Activated CD8-positive, alpha-beta T cell treated with anti-CD3 and anti-CD28 coated beads for 36 hours (primary cell): ENCODE measurements at places on chromosomes 6 and 20.
A peak's percentile ranks its signal among the peaks of the same experiment; 100 is the strongest.

GRCh38 chr6:84897988-84898594 lies 133.7 kb upstream of the TBX18 start:
- DNase-seq = no peak

DNA sequence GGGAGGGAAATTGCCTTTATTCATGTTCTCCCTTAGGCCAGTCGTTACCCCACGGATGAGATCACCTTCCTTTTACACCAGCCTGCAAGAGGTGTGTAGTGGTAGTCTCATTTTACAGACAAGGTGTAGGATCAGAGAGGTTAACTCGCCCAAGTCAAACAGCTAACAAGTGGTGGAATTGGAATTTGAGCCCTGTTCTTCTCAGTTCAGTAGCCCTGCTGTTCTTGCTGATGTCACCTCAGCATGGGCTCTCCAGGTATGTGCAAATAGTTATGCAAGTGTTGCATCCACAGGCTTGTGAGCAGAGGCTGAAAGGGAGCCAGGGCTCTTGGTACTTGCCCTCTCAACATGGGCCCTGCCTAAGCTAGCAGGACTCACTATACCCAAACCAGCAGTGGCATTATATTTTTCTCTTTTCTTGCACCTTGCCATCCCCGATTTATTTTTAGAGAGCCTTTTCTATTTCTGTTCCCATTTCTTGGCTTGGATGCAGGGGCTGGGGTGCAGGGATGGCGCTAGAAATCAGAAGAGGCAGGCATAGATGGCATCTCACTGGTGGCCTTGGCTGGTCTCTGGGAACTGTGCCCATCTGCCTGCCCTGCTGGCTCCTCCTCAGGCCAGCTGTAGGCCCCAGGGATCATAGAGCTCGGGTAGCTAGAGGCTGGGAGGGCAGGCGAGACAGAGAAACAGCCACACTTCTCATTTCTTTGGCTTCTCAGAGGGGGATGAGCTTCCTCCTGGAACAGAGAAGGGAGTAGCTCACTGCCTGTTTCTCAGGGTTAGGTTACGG lies 18.2 kb downstream of the PPARD start:
- DNase-seq = no peak

- no peak for DNase-seq
These were observed 13.0 kb downstream of the SERPINB6 start for GRCh38 chr6:2958331-2958711.

- DNase-seq = peak; percentile 43
These were observed 7.7 kb downstream of the NRN1 start for GRCh38 chr6:5998711-5999687.

GRCh38 chr20:198225-198624 lies 8.7 kb upstream of the DEFB128 start:
- no peak for DNase-seq

GRCh38 chr6:16602035-16602434 lies 159.2 kb downstream of the ATXN1 start:
- DNase-seq = peak; percentile 75

GRCh38 chr20:52425701-52426100 lies 234.1 kb upstream of the ZFP64 start:
- no peak for DNase-seq

DNA sequence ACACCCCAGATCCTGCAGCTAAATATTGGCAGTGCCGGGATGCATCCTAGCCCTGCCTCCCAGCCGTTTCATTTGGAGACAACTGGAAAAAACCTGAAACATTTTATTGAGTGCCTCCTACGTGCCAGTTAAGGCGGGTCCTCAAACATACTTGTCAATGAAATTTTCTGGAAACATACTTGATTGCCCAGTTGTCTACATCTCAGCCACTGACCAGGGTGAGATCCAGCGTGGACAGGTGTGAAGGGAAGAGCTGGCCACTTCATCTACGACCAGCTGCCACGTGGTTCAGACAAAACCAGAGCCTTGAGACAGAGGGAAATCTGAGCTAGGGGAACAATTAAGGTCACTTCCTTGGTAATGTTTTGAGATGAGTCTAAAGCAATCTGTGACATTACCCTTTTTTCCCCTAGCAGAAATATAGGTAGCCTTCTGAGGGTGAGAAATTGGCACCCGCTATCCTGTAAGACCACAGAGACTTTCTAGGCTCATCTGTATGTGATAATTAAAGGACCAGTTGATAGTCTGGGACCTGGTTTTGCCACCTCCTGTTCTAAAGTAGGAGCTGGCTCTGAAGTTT lies 116.3 kb upstream of the MTHFD1L start:
- no peak for DNase-seq

DNA sequence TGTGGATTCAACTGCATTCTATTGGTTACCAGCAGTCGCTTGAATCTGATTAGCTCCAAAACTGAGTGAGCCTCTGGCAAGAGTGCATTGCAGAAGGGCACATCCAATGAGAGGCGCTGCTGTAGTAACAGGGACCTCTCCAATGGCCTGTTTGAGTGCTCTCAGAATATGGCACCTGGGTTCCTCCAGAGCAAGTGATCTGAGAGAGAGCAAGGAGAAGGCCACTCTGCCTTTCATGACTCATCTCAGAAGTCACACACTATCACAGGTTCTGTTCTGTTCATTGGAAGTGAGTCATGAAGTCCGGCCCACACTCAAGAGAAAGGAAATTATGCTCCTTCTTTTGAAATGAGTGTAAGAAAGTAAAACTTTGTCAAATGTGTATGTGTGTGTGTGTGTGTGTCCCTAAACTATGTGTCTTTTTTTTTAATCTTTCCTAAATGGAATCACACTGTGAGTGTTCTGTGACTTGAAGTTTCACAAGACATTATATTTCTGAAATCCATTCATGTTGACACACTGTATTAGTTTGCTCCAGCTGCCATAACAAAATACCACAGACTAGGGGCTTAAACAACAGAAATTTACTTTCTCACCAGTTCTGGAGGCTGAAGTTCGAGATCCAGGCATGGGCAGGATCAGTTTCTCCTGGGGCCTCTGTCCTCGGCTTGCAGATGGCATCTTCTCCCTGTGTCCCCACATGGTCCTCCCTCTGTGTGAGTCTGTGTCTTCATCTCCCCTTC lies 138.3 kb upstream of the CDYL start:
- peak; percentile 72 for DNase-seq

DNA sequence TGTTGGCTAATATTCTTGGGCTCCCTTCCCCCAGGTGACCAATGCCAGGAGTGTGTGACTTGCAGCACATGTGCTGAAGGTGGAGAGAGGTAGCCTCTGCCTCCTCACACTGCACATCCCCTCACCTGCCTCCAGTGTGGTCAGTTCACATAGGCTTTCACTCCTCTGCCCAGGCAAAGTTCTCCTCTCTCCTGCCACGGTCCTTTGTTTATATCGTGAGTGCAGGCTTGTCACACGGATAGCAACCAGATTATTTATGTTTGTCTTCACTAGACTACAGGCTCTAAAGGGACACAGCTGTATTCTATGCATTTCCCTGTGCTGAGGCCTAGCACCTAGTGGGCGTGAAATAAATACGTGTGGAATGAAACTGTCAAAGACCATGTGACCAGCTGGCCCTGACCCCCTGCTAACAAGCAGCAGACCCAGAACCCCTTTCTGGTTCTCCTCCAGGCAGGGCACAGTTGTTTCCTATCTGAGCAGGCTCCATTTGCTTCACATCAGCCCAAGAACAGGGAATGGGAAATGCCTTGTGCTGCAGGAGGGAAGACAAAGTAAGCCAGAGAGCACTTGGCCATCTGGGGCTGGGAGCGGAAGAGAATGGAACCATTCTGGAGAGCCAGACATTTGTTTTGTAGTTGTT lies 42.3 kb downstream of the UNC5CL start:
- DNase-seq = no peak
